Upper lobe of right lung (tissue), 1 donor: ENCODE measurements at places on chromosomes 4 and X. TPM values are rescaled to one million over a fixed set of nuclear protein-coding genes. Genes with fewer than 3 reads are reported as not detected.

Gene CASP3
- 17.5 TPM for total RNA-seq

DNA sequence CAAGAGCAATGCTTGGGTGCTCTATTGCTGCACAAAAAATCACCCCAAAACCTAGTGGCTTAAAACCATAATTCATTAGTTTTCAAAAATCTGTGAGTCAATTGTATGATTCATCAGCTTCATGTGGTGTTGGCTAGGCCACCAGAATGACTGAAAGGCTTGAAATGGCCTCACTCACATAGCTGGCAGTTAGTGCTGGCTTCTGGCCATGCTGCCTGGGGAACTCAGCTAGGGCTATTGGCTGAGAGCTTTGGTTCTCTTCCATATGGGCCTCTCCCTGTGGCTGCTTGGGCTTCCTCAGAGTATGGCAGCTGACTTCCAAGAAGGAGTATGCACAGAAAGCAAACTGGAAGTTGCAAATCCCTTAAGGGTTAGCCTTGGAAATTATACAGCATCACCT lies 3.1 kb upstream of the MTMR1 start:
- no peaks in the 10 kb centered on the region for H3K27me3 ChIP-seq
- no peak overlapping the region for H3K4me3 ChIP-seq
- no peak overlapping the region for H3K27ac ChIP-seq
- no peak for DNase-seq
- H3K4me1 ChIP-seq: no peaks in the 10 kb centered on the region

DNA sequence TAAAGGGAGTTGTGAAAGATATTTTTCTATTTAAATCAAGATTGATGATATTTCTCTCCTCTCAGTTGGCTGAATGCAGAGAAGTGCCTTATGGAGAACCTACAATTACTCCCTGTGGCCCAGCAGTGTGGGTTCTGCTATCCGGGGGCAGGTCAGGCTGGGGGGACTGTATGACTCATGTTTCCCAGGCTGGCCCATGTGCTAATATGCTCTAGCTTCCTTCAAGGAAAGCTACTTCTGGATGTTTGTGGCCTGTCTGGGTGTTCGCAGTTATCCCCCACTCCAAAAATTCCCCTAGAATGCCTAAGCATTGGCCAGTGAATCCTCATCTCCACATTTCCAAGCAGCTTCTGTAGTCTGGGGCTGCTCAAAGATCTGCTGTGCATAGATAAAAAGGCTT lies 58.9 kb upstream of the SPP1 start:
- DNase-seq: no peak
- no peaks in the 10 kb centered on the region for H3K27me3 ChIP-seq

DNA sequence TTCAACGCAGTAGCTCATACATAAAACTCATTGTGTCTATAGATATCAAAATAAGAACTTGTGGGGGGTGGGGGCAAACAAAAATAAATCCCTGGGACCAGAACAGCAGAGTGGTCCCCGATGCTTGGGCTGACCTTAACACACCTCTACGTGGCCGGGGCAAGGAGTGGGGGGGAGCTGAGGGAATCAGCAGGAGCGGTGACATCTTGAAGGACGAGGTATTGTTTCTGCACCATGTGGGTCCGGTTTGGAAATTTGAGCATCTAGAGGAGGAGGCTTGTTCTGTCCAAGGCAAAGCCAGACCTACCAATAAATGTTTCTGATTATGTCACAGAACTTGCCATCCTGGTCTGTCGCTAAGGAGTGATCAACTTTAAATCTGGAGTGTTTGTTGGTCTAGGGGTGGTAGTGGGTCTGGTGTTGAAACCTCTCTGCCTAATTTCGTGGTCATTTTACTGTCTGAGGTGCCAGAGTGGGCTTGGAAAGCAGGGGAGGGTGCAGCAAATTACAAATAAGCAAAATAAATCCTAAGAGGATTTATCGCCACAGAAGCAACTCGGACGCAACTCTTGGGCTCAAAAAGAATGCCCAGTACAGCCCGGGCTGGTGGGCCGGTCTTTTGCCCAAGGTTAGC lies 774 bp upstream of the RAPGEF2 start:
- DNase-seq: no peak
- peak overlapping the region; percentile 94 for H3K27ac ChIP-seq
- no peaks in the 10 kb centered on the region for H3K27me3 ChIP-seq
- H3K4me3 ChIP-seq: peak overlapping the region; percentile 71

Gene PDGFRA
- 91.5 TPM for total RNA-seq

DNA sequence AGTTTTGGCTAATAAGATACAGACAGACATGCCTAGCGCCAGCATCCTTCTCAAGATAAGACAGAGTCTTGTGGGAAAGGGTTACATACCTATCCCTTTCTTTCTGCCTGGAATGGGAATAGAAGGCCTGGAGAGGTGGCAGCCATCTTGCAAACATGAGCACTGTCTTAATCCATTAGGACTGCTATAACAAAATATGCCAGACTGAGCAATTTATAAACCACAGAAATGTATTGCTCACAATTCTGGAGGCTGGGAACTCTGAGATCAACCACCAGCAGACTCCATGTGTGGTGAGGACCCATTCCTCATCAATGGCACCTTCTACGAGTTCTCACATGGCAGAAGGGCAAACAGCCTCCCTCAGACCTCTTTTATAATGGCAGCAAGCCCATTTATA lies 26.5 kb upstream of the NEIL3 start:
- H3K4me1 ChIP-seq: peaks cover 12% of the 10 kb centered on the region
- H3K27me3 ChIP-seq: no peaks in the 10 kb centered on the region
- no peak overlapping the region for H3K27ac ChIP-seq
- H3K36me3 ChIP-seq: no peaks in the 10 kb centered on the region

Gene SLIT2
- total RNA-seq: 181 TPM

DNA sequence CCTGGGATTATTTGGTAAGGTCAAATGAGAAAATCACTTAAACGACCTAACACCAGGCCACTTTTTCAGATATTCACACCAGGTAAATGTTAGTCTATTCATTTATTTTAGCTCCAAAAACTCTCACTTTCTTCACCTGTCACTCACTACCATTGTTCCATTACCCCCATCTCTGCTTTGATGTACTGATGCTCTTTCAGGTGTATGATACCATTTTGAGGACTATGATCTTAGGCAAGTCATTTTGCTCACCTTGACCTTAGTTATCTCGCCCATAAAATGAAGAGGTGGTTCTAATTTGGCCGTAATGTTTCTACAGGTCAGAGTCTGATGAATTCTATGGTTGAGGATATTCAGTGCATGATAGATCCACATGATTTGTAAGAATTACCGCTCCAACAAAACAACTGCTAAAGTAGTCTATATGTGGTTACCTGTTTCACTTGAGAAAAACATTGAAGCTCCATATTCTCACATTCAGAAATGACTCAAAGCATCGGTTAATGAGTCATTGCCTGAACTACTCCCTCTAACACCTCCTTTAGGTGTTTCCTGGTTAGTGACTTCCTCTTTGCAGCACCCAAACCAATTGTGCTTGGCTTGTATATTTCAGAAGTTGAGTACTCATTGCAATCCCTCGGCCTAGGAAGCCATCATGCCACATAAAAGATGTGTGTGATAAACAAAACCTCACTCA lies 4.5 kb downstream of the DTHD1 start:
- no peaks in the 10 kb centered on the region for H3K36me3 ChIP-seq
- DNase-seq: no peak
- no peaks in the 10 kb centered on the region for H3K4me1 ChIP-seq
- no peak overlapping the region for H3K27ac ChIP-seq
- no peaks in the 10 kb centered on the region for H3K27me3 ChIP-seq
- no peak overlapping the region for H3K4me3 ChIP-seq

- H3K27ac ChIP-seq: no peak overlapping the region
- H3K4me1 ChIP-seq: no peaks in the 10 kb centered on the region
- no peaks in the 10 kb centered on the region for H3K27me3 ChIP-seq
- no peak overlapping the region for H3K4me3 ChIP-seq
- no peaks in the 10 kb centered on the region for H3K36me3 ChIP-seq
Measured at GRCh38 chr4:138251938-138252337, 9.8 kb upstream of the SLC7A11 start.

DNA sequence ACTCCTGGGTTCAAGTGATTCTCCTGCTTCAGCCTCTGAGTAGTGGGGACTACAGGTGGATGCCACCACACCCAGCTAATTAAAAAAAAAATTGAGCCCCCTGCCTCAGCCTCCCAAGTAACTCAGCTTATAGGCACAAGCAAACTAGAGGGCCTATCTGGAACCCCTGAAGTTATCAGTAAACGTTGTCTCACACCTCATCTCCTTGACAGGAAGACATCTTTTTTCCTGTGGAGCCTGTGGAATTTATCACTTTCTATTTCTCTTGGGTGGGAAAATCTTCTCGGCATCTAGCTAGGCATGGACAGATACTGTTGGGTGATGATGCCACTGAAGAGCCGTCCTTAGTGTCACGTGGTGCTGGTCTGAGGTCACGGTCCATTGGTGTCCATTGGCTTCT lies 171.3 kb downstream of the SOWAHB start:
- no peaks in the 10 kb centered on the region for H3K27me3 ChIP-seq
- H3K4me1 ChIP-seq: peaks cover 18% of the 10 kb centered on the region
- H3K36me3 ChIP-seq: no peaks in the 10 kb centered on the region
- no peak for DNase-seq

- DNase-seq: no peak
- H3K4me1 ChIP-seq: peaks cover 13% of the 10 kb centered on the region
- H3K27ac ChIP-seq: peak overlapping the region; percentile 98
- no peaks in the 10 kb centered on the region for H3K36me3 ChIP-seq
- no peaks in the 10 kb centered on the region for H3K27me3 ChIP-seq
Measured at GRCh38 chrX:153974003-153974725, 1.6 kb downstream of the TMEM187 start.

DNA sequence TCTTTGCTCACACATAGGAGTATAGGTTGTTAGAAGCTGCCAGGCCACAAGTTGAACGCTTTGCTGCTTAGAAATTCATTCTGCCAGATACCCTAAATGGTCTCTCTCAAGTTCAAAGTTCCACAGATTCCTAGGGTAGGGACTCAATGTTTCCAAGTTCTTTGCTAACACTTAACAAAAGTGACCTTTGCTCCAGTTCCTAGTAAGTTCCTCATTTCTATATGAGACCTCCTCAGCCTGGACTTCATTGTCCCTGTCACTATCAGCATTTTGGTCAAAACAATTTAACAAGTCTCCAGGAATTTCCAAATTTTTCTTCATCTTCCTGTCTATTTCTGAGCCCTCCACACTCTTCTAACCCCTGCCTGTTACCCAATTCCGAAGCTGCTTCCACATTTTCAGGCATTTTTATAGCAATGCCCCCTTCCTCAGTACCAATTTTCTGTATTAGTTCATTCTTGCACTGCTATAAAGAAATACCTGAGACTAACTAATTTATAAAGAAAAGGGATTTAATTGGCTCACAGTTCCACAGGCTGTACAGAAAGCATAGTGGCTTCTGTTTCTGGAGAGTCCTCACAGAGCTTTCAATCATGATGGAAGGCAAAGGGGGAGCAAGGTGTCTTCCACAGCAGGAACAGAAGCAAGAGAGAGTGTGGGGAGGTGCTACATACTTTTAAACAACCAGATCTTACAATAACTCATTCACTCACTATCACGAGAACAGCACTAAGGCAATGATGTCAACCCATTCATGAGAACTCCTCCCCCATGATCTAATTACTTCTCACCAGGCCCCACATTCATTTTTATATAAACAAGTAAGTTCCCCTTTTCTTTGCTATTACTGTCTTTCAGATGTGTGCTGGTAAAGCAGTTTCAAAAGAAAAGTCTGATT lies 11.5 kb upstream of the TLR1 start:
- H3K27ac ChIP-seq: peak overlapping the region; percentile 70
- H3K36me3 ChIP-seq: no peaks in the 10 kb centered on the region
- H3K4me1 ChIP-seq: no peaks in the 10 kb centered on the region

- no peaks in the 10 kb centered on the region for H3K4me1 ChIP-seq
- no peak overlapping the region for H3K4me3 ChIP-seq
- no peak overlapping the region for H3K27ac ChIP-seq
- no peaks in the 10 kb centered on the region for H3K27me3 ChIP-seq
Measured at GRCh38 chrX:130330146-130330545, 9.6 kb upstream of the SLC25A14 start.

- H3K4me1 ChIP-seq: no peaks in the 10 kb centered on the region
- no peak within 1 kb of the TSS for H3K27ac ChIP-seq
- H3K27me3 ChIP-seq: no peaks in the 10 kb centered on the region
- no peak within 1 kb of the TSS for H3K4me3 ChIP-seq
Measured at GRCh38 chrX:143025628-143026027, at the start of gene SPANXN4. Gene SPANXN4, plus strand, starts transcription at chrX:143025928. Its CDS starts 87 bp downstream, at chrX:143026015.

Gene PKD2
- 37.8 TPM for total RNA-seq

GRCh38 chrX:3216581-3217180 lies 129.8 kb downstream of the MXRA5 start:
- no peaks in the 10 kb centered on the region for H3K4me1 ChIP-seq
- no peak for DNase-seq
- no peaks in the 10 kb centered on the region for H3K36me3 ChIP-seq
- no peak overlapping the region for H3K4me3 ChIP-seq
- H3K27ac ChIP-seq: no peak overlapping the region

GRCh38 chr4:87174672-87175071 lies 45.7 kb downstream of the KLHL8 start:
- H3K4me3 ChIP-seq: no peak overlapping the region
- H3K27me3 ChIP-seq: no peaks in the 10 kb centered on the region
- no peak overlapping the region for H3K27ac ChIP-seq

- H3K4me1 ChIP-seq: no peaks in the 10 kb centered on the region
- H3K27ac ChIP-seq: no peak overlapping the region
- no peaks in the 10 kb centered on the region for H3K36me3 ChIP-seq
- H3K4me3 ChIP-seq: no peak overlapping the region
Measured at GRCh38 chr4:112765317-112765974, 128.5 kb downstream of the LARP7 start.

Gene UGT2B7
- total RNA-seq: 0.96 TPM

Gene ELOVL6
- 4.7 TPM for total RNA-seq

Gene SPANXC
- total RNA-seq: not detected

Gene PLXNB3
- total RNA-seq: 3.3 TPM

GRCh38 chrX:56798866-56799758 lies 70.1 kb downstream of the NBDY start:
- no peaks in the 10 kb centered on the region for H3K4me1 ChIP-seq
- DNase-seq: peak; percentile 32
- H3K4me3 ChIP-seq: no peak overlapping the region
- H3K27me3 ChIP-seq: no peaks in the 10 kb centered on the region
- no peak overlapping the region for H3K27ac ChIP-seq
